CD8-positive, alpha-beta memory T cell (primary cell): ENCODE measurements at places on chromosomes 11 and 22. TPM values are rescaled to one million over a fixed set of nuclear protein-coding genes. Genes with fewer than 3 reads are reported as not detected.

PRODH gene
- 0.24 TPM for total RNA-seq

MUC15 gene
- not detected for total RNA-seq

PRG3 gene
- total RNA-seq, result not detected

YPEL4 gene
- total RNA-seq, result 1.0 TPM

LRRC75B gene
- total RNA-seq, result 1.4 TPM

C11orf52 gene
- not detected for total RNA-seq

GRCh38 chr11:35104655-35105054 is 34.3 kb upstream of the CD44 start:
- H3K27ac ChIP-seq, result no peak overlapping the region
- H3K4me1 ChIP-seq, result peaks cover 37% of the 10 kb centered on the region
- H3K27me3 ChIP-seq, result no peaks in the 10 kb centered on the region

GRCh38 chr11:81644239-81644840 is 1089.3 kb downstream of the FAM181B start:
- no peak overlapping the region for H3K4me3 ChIP-seq
- H3K36me3 ChIP-seq, result no peaks in the 10 kb centered on the region
- H3K27me3 ChIP-seq, result peaks cover 5% of the 10 kb centered on the region
- no peaks in the 10 kb centered on the region for H3K4me1 ChIP-seq

- H3K27me3 ChIP-seq, result no peaks in the 10 kb centered on the region
- H3K27ac ChIP-seq, result no peak overlapping the region
- H3K36me3 ChIP-seq, result no peaks in the 10 kb centered on the region
- no peaks in the 10 kb centered on the region for H3K4me1 ChIP-seq
- DNase-seq, result no peak
These were observed 28.0 kb downstream of the ZC3H12C start for GRCh38 chr11:110121204-110121603.

GRCh38 chr22:19776433-19777031 is 16.0 kb downstream of the TBX1 start:
- peaks cover 12% of the 10 kb centered on the region for H3K4me1 ChIP-seq
- H3K27me3 ChIP-seq, result no peaks in the 10 kb centered on the region
- H3K27ac ChIP-seq, result peak overlapping the region; percentile 58
- H3K4me3 ChIP-seq, result no peak overlapping the region
- no peak for DNase-seq
- H3K36me3 ChIP-seq, result no peaks in the 10 kb centered on the region

GRCh38 chr11:70433966-70434812 is 35.9 kb downstream of the CTTN start:
- no peak overlapping the region for H3K27ac ChIP-seq
- no peaks in the 10 kb centered on the region for H3K27me3 ChIP-seq
- no peak for DNase-seq
- no peaks in the 10 kb centered on the region for H3K4me1 ChIP-seq
- no peaks in the 10 kb centered on the region for H3K36me3 ChIP-seq

DNA sequence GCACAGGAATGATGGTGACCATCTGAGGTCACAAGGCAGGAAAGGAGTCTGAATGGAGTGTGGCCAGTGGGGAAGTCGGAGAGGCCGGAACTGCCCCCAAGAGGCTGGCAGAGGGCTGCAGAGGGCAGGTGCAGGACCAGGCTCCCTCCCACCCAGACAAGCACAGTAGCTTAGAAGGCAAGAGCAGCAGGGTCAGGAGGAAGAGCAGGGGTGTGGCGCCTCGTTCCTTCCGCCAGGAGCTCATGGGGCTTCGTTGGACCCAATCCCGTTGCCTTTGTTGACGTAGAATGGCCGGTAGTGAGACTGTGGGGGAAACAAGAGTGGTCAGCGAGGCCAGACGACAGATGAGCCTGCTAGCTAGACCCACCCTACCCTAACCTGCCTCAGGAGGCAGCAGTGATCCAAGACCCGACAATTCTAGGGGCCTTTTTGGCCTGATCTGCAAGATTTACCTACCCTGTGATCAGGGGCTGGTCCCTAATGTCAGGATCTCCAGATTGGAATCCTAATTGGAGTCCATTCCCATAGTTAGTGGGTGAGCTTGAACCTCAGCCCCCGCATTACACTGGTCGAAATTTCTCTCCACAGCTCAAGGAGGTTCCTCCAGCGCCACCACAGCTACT is 25.6 kb downstream of the TRIM29 start:
- no peak overlapping the region for H3K27ac ChIP-seq
- no peak overlapping the region for H3K4me3 ChIP-seq
- no peak for DNase-seq
- no peaks in the 10 kb centered on the region for H3K4me1 ChIP-seq

DNA sequence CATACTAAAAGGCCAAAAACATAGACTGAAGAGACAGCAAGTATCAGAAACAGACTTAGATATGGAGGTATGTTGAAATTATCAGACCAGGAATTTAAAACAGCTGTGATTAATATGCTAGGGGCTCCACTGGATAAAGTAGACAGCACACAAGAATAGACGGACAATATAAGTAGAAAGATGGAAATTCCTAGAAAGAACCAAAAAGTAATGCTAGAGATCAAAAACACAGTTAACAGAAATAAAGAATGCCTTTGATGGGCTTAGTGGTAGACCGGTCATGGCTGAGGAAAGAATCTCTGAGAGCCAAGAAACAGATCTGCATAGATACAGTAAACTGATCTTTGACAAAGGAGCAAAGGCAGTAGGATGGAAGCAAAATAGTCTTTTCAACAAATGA is 250.2 kb downstream of the SWAP70 start:
- no peak overlapping the region for H3K27ac ChIP-seq
- H3K4me3 ChIP-seq, result no peak overlapping the region
- no peaks in the 10 kb centered on the region for H3K27me3 ChIP-seq

DNA sequence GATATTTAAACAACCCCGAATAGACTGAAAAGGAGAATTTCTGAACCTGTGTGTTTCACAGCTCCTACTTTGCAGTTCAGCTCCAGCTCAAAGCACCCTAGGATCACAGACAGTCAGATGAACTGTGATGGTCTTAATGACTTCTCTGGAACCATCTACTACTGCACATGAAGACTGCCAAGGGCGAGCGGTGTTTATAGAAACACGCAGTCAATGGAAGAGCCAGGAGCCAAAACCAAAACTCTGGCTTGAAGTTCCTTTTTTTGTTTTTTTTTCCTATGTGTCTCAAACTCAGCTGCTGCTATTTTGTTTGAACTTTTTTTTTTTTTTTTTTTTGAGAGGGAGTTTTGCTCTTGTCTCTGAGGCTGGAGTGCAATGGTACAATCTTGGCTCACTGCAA is 382.6 kb upstream of the SYN3 start:
- no peaks in the 10 kb centered on the region for H3K36me3 ChIP-seq
- no peak overlapping the region for H3K27ac ChIP-seq
- DNase-seq, result no peak
- H3K4me3 ChIP-seq, result no peak overlapping the region
- no peaks in the 10 kb centered on the region for H3K4me1 ChIP-seq

GRCh38 chr11:1398528-1399235 is 8.9 kb downstream of the BRSK2 start:
- no peak overlapping the region for H3K4me3 ChIP-seq
- H3K36me3 ChIP-seq, result no peaks in the 10 kb centered on the region
- no peaks in the 10 kb centered on the region for H3K27me3 ChIP-seq
- H3K27ac ChIP-seq, result no peak overlapping the region

DNA sequence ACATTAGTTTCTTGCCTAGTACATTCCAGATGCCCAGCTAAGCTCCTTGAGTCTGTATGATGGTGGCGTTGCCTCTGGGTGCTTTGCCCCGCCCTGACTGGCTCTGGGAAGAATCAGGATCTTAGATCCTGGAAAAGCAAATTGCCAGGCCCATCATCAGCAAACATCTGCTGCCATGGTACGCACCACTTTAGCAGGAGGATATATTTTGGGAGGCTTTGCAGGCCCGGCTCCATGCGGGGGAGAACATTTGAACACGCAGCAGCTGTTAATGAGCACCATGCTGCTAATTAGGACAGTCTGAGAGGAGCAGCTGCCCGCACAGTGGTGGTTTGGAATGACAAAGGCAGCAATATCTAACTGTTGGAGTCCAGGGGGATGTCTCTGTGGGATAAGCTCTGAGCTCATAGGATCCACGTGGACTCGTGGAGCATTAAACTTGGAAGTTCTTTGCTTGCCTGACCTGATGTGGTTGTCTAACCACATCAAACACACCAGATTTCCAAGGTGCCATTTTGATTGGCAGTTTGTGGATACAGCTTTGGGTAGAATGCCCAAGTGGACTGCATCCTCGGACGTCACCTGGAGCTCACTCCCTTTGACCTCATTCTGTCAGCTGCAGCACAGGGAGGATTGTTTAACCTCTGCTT is 217.0 kb upstream of the ZBED5 start:
- no peaks in the 10 kb centered on the region for H3K36me3 ChIP-seq
- no peak overlapping the region for H3K27ac ChIP-seq
- no peaks in the 10 kb centered on the region for H3K4me1 ChIP-seq
- no peaks in the 10 kb centered on the region for H3K27me3 ChIP-seq
- no peak for DNase-seq
- H3K4me3 ChIP-seq, result no peak overlapping the region

DNA sequence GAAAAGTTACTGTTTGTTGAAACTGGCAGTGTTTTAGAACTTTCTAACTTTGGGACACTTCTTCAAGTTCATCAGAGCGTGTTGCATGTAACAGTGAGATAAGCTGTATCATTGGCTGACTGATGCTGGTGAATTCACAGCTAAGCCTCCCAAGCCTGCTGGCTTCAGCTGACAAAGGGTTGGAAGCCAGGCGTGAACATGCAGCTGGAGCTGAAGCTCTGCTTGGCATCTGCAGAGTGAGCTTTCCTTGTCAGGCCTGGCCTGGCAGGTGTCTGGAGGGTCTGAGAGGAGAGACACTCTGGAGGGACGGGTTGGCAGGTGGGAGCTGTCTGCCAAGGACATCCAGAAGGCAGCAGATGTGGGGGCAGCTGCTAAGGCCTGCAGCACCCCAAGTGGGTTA is 1.5 kb downstream of the AMPD3 start:
- H3K4me3 ChIP-seq, result peak overlapping the region; percentile 71
- H3K27me3 ChIP-seq, result no peaks in the 10 kb centered on the region
- DNase-seq, result no peak
- peak overlapping the region; percentile 70 for H3K27ac ChIP-seq
- H3K4me1 ChIP-seq, result peaks cover 60% of the 10 kb centered on the region
- H3K36me3 ChIP-seq, result peaks cover 1% of the 10 kb centered on the region

DNA sequence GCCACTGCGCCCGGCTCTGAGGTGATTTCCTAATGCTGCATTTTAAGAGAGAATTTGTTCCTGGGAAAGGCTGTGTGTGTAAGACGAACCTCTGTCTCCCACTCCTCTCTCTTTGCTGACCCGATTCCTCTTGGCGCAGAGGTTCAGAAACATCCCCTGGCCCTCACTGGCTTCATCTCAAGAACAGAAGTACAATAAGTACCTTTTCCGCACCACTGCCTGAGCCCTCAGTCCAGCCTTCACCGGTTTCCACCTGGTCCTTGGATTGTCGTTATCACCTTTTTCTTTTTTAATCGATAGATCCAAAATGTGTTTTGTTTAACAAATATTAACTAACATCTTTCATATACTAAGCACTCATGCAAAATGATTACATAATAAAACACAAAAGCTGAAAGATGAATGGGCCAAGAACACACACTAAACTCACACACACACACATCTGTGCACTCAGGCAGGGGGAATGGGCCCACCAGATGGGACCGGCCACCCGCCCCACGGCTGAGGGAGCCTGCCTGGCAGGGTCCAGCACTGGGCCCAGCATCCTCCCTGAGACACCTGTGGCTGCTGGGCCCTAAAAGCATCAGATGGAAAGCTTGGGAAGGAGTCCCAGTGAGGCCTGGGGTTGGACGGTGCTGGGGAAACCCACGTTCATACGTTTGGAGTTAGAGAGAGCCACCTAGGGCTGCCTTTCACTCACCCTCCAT is 50.4 kb upstream of the A4GALT start:
- H3K27me3 ChIP-seq, result no peaks in the 10 kb centered on the region
- no peak overlapping the region for H3K4me3 ChIP-seq
- no peak overlapping the region for H3K27ac ChIP-seq

DNA sequence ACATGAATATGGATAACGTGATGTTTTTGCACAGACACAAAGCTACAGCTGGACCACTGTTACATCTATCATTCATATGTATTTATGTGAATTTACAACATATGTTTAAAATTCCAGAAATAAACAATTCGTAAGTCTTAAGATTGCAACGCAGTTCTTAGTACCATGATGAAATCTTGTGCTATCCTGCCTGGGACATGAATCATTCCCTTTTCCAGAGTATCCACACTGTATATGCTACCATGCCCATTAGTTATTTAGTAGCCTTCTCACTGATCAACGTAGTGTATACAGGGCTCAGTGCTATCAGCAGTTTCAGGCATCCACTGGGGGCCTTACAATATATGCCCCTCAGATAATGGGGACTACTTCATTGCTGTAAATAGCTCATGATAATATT is 4.3 kb downstream of the ATL3 start:
- H3K4me3 ChIP-seq, result no peak overlapping the region
- DNase-seq, result no peak
- H3K4me1 ChIP-seq, result peaks cover 22% of the 10 kb centered on the region
- no peaks in the 10 kb centered on the region for H3K36me3 ChIP-seq
